GM12892 (cell line): ENCODE measurements at places on chromosomes 11 and 22.

DNA sequence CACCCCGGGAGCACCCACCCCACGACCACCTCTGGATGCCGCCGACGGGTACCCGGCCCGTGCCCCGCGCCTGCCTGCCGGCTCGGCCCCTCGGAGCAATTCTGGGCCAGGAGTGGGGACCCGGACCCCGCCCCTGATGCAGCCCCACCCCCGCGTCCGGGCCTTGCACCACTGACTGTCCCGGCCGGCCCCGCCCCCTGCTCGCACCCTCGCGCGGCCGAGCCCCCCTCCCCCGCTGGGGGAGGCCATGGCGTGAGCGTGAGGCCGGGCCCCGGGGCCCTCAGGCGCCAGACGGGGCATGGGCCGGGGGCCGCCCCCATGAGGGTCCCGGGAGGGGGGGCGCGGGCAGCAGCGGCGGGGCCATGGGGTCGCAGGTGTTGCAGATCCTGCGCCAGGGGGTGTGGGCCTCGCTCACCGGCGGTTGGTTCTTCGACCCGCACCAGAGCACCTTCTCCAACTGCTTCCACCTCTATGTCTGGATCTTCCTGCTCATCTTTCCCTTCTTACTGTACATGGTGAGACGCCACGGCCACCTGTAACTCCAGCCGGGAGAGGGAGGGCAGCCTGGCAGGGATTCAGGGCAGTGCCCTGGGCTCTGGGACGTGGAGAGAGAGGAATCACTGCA is 486 bp downstream of the PCNX3 start:
- DNase-seq = peak; percentile 79

GRCh38 chr22:41909310-41910049 is 5.4 kb downstream of the SHISA8 start:
- DNase-seq = no peak

- no peak for DNase-seq
Measured at GRCh38 chr11:85930879-85931366, 75.7 kb downstream of the CCDC83 start.

GRCh38 chr11:42972741-42973140 is 339.1 kb upstream of the API5 start:
- DNase-seq = no peak

- no peak for DNase-seq
Measured at GRCh38 chr11:67354075-67355022, 1.0 kb upstream of the POLD4 start.

- DNase-seq = no peak
Measured at GRCh38 chr11:78009062-78009461, 14.0 kb downstream of the KCTD14 start.

DNA sequence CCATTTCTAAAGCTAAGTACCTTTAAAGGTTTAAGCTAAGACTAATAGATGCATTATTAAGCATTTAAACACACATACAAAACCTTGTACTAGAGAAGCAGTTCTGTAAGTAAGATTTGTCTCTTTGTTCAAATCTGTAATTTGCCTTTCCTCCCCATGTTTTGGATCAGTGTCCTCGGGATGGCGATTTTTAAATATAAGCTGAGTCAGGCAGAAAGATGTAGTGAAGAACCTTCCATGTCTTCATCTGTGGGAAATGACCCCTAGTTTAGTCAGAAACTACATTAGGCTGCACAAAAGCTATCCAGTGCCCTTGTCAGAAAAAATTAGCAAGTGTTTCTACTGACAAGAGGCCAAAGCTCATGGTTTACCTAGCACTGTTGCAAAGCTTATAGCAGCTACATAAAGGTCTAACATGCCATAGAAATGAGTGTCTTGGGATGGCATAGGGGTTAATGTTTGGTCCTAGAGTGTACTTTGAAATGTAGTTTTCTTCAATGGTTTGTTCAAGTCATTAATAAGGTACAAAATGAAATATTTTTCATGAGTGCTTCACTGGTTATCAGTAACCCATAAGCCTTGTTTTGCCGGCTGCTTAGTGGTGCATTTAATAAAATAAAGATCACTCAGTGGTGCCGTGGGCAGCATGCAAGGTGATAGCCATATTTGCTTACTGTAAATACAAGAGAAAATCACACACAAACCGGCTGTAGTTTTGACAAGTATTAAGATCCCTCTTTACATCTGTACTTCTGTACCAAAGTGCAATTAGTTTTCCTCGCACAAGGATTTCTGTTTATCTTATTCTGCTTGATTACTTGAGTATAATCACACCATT is 139.8 kb downstream of the ELP4 start:
- DNase-seq = no peak

DNA sequence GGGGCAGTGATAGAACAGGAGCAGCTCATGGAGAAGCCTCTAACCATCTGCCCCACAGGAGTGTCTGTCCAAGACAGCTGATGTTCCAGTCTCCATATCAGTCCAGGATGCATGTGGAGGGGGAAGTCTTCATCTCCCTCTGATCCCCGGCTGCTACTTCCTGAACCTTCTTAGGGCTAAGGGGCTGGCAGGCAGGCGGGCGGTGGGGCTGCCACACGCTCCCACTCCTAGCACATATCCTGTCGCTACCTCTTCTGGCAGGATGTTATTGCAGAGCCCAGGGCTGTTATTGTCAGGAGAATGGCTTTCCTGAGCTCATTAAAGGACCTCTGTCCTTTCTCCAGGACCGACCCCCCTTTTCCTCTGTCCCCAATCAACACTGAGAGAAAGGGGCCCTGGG is 25.4 kb downstream of the LRRC55 start:
- no peak for DNase-seq
